ENCODE measurements at places on chromosomes 16 and 17.

- DNase-seq = no peak
Measured at GRCh38 chr17:81885454-81885853, 5.9 kb downstream of the ALYREF start.

DNA sequence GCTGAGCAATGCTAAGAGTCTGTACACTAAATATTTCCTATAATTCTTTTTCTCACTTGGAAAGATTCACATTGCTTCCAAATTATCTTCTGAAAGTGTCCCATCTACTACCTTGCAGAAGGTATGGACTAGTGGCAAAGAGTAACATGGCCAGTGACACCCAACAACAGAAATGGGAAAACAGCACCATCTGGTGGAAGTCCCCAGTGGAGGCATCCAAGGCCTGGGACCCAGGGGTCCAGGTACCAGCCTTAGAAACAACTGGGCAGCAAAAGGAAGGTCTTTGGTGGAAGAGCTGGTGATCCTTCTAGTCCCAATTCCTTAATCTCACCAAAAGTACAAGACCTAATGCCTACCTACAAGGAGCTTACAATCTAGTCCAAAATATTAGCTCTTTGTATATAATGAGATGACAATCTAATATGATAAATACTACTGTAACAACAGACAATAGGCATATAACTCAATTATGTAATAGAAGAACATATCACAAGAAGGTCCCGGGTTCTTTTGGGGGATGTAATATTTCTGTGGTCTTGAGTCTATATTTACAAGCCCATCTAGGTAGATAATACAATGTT is 55.3 kb downstream of the SKAP1 start:
- DNase-seq = peak; percentile 11

DNA sequence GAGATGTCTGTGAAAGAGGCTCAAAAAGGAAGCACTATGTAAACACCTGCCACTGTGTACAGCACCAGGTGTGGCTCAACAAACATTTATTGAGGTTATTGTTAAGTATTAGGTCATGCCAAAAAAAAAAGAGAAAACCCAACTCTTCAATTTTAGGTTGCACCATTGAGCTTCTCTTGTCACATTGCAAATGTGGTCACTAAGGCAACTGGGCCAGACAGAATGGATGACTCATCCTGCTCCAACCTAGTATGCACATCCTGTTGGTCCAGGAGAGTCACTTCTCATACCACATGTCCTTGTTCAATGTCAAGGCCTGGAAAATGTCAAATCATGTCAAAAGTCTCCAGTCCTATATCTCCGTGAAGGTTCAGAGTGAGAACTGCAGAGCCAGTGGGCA is 25.0 kb downstream of the HOXB1 start:
- peak; percentile 64 for DNase-seq

DNA sequence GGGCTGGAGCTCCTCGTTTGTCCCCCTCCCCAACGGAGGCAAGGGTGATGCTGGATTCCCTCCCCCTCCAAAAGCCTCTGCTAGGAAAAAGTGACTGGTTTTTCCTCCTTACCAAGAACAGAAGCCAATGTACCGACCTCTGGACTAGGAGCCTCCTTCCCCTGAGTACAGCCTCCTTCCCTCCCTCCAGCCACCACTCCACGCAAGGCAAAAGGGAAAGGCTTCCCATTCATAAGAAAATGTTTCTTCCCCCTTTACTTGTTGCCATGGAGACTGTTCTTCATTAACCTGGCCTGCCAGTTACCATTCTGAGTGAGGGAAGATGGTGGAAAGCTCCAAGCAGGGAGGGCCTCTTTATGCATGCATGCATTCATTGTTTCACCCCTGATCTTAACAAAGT is 4.3 kb upstream of the PIMREG start:
- no peak for DNase-seq

DNA sequence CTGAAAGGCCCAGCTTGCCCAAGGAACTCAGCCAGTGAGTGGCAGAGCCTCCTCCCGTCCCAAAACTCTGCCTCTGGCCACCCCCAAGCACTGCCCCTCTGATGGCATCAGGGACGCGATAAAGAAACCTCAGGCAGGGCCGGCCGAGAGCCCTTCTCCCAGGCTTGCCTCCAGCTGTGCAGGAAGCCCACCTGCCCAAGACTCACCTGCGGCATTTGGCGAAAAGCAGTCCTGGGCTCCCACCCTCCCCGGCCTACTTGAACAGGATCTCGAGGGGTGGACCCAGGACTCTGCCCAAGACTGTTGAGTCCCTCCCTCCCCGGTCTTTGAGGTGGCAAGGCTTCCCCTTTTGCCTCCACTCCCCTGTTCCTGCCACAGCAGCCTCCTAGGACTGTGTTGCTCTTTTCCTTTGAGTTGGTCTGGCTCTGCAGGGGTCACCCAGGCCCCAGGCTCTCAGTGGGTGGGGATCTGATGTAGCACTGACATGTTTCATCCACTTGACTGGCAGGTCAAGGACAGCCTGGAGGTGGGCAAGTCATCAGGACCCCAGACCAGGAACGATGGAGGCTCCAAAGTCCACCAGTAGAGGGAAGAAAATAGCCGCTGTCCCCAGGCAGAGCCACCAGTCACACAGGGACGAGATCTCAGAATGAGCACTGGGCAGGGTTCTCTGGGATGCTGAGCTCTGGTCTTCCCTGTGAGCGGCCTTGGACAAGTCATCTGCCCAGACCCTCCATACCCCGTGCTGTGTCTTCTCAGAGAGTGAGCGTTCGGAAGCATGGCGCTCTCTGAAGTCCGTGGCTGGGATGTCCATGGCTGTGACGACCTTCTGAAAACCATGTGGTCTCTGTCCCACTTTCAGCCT is 111.0 kb upstream of the TNRC6C start:
- no peak for DNase-seq

- no peak for DNase-seq
Measured at GRCh38 chr17:27520491-27521185, 64.4 kb downstream of the KSR1 start.

DNA sequence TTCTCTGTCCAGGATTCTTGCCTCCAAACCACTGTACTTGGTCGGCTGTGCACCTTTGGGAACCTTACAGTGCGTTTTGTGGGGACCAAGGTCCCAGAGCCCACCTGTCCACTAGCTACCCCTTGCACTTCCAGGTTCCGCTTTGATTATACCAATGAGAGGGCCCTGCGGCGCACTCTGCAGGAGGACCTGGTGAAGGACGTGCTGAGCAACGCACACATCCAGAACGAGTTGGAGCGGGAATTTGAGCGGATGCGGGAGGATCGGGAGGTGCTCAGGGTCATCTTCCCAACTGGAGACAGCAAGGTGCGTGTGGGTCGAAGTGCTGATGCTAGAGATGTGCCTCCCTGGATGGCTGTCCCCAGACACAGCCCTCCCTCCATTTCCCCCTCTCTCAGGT is 18.8 kb downstream of the POLR2A start:
- no peak for DNase-seq

DNA sequence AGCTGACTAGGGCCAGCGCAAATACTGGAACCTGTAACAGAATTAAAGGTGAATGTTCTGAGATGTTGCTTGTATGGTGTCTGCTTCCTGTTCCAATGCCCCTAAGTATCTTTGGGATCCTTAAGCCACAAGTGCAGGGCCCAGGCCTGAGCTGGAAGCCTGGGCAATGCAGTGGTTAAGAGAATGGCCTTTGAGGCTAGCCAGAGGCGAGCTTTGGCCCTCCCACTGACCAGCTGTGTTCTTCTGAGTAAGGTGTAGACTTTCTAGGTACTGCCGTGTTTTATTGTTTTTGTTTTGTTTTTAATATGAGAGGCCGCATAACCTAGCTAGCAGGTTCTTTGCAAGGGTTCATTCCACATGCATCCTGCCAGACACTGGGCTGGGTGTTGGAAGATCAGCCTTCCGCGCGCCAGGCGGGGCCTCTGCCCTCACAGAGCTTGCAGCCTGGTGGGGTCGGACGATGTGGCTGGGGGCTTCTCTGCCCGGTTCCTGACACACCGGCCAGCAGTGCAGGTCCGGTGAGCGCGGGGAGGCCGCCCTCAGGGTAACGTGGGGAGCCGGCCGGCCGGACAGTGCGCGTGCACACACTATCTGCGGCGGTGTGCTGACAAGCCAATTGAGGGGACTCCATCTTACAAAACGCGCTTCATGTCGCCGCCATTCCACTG is 551 bp upstream of the MLX start:
- no peak for DNase-seq

GRCh38 chr16:64211331-64211730 is 910.5 kb downstream of the CDH11 start:
- DNase-seq = no peak

- DNase-seq = no peak
Measured at GRCh38 chr17:40457964-40458791, 14.9 kb downstream of the IGFBP4 start.

GRCh38 chr17:76048025-76048605 is 21.0 kb upstream of the EVPL start:
- DNase-seq = no peak

DNA sequence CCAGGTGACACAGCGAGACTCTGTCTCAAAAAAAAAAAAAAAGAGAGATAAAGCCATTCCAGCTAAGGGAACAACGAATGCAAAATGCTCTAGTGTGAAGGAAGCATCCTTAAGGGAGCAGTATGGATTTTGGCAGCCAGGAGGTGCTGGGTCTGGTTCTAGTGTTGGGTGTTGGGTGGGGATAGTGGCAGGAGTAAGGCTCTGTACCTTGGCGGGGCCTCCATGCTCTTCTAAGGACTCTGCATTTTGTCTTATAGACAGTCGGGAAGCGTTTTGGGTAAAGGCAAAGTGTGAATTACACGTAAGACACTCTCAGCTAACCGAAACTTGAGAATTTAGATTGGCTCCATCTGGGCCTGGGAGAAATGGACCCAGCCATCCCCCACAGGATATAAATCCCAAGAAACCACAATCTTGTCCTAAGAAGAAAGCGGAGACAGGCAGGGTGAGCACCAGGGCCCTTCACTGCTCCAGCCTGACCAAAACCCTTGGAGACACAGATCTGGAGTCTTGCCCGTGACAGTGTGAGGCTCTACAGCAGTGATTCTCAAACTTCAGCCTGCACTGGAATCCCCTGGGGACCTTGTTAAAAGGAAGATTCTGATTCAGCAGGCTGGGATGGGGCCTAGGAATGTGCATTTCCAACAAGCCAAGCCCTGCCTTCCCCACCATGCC is 33.1 kb upstream of the PHB1 start:
- DNase-seq = no peak

- DNase-seq = no peak
Measured at GRCh38 chr16:78566397-78567073, 467.1 kb downstream of the WWOX start.

- DNase-seq = no peak
Measured at GRCh38 chr17:47714773-47715396, 18.2 kb upstream of the TBX21 start.

DNA sequence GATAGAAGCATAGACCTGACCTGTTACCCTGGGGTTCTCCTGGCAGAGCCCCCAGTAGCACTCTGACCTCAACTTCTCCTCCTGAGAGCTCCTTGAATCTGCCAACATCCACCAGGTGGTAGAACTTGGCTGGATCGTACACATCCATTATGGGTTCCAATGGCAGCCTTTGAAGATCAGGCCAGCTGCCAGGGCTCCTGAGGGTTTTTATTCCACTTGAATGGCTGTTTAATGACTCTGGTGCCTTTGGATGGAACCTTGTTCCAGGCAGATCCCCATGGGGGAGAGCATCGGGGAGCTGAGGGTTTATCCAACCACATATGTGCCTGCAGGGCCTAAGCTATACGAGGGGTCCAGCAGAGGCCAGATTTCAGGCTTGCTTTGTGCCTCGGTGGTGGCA is 47.1 kb upstream of the CLEC19A start:
- DNase-seq = no peak

DNA sequence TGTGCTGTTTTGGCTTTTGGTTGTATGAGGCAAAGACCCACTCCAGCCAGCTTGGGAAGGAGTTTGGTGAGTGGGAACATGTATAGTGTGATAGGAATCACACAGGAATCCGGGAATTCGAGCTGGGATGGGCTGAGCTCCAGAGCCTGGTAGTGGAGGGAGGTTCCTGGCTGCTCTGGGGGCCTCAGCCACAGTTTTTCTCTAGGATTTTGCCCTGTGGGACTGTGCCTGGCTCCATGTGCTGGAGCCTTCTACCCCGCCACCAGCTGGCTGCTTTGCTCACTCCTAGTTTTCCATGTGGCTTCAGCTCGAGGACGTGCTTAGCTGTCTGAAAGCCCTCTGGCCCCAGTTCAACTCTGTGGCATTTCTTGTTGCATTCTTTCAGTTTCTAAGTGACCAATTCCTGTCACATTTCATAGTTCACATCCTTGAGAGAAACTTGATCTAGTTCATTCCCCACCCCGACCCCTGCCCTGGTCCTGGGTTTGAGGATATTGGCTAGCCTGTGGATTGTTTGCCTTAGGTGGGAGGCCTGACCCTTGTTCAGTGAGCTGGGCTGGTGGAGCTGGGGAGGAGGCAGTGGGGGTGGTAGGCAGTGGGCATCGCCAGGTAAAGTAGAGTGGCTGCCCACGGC is 5.0 kb downstream of the SEC14L1 start:
- no peak for DNase-seq

- no peak for DNase-seq
Measured at GRCh38 chr16:88705801-88706228, 393 bp downstream of the RNF166 start.

- DNase-seq = no peak
Measured at GRCh38 chr17:75854101-75854748, 910 bp downstream of the WBP2 start.

- no peak for DNase-seq
Measured at GRCh38 chr16:19749571-19750080, 31.6 kb downstream of the IQCK start.

GRCh38 chr16:68452176-68452575 is 3.9 kb upstream of the SMPD3 start:
- DNase-seq = no peak

- no peak for DNase-seq
Measured at GRCh38 chr16:79165506-79165905, 435.0 kb downstream of the MAF start.

GRCh38 chr16:85912211-85912974 is 13.4 kb downstream of the IRF8 start:
- no peak for DNase-seq

DNA sequence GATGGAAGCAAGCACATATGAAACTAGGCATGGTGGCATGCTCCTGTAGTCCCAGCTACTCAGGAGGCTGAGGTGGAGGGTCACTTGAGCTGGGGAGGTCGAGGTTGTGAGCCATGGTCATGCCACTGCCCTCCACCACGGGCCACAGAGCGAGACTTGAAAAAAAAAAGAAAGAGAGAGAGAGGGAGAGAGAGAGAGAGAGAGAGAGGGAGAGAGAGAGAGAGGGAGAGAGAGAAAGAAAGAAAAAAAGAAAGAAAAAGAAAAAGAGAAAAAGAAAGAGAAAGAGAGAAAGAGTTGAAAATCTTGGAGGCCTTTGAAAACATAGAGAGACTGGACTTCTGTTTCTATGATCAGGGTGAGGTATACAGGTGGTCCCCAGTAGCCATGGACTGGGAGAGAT is 15.4 kb upstream of the ARL4D start:
- DNase-seq = no peak
